T-cell (primary cell): ENCODE measurements at places on chromosomes 3 and 15.

DNA sequence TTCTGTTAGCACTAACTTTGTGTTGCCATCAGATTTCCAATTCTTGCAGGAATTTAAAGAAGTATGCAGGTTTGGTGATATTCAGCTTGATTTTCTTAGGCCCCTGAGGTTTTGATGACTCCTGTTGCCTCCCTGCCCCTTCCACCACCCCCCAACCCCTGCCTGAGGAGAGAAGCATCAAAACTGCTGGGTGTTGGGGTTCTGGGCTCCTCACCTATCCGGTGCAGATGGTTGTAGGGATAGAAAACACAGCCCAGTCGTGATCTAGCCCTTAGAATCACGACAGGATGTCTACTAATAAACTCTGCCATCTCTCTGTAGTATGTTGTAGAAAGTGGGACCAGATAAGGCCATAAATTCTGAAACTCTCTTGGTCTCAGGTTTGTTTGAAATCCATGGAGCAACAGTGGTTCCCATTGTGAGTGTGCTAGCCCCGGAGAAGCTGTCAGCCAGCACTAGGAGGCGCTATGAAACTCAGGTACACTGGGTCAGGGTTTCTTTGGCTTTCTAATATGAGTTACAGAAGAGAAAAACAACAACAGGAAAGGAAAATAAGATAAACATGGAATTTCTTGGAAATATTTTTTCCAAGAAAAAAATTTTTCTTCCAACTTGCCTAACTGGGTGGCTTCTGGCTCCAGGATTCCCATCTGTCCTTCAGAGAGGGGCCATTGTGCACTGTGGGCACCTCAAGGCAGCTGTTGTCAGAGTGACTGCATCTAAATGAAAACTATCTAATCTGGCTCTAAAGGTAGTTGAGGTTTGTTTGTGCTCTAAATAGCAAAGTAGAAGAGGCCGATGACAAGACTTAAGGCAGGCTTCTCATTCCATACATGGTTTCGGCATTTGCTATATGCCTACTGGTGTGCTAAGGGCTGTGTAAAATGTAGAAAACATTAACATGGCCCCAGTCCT lies 8.7 kb downstream of the SRP14 start:
- DNase-seq: no peak

DNA sequence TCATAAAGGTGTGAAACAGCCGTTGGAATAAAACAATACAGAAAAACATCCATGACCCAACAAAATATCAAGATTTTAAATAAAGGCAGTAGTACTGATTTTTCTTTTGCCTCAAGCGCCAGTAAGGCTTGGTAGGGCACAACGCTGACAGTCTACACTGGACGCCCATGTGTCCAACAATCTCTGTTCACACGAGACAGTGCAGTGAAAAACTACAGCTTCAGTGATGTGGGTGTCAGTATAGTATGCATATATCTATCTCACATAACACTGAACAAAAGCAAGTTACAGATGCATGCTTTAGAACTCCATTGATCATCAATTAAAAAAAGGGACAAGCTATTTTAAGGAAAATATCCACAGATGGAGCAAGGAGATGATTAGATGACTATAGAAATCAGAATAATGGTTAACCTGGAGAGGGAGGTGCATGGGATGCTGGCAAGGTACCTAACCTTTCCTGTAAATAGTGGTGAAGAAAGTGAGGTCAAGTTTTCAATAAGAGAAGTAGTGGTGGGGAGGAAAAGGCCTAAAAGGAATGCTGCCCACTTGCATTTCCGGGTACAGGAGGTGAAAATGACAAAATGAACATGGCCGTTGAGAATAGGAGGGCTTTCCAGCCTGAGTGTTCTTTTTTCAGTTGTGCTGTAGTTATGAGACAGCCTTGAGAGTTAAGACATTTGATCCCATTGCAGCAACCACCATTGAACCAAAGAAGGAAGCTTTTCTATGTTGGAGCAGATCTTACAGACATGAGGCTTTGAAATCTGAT lies 42.7 kb downstream of the CTNNB1 start:
- DNase-seq: no peak

DNA sequence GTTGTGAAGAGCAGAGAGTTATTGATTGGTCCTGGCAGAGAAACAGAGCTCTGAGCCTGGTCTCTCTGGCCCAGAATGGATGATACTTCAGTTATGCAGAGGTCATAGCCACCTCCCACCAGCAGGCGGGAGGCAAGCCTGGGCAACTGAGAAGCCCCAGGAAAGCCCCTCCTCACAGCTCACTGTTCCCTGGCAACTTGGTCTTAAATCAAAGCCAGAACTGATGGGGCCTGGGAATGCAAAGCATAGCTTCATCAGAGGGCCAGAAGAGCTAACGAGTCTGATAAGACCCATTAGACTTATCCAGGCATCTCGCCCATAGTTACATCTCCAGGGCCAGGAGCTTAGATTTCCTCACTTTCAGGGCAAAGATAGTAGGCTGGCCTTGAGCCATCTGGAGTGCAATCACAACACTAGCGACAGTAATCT lies 5.5 kb upstream of the COLQ start:
- DNase-seq: no peak

DNA sequence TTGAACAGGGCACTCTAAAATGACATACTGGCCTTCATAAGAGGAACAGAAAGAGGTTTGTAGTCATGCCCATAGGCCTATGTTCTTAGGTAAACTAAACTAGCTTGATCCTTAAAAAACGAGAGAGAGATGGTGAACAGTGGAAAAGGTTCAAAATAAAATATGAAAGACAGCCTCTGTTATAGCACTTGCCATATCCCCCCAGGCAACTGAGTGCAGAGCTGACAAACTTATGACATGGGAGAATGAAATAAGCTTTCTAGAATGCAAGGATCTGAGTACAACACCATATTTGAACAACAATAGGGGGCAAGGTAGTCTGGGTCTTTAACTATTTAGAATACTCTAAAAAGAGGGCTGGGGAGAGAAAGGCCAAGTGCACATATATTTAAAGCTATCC lies 700.6 kb upstream of the CFAP20DC start:
- DNase-seq: no peak

- DNase-seq: no peak
These were observed 105.1 kb downstream of the CHST2 start for GRCh38 chr3:143224716-143225115.

- no peak for DNase-seq
These were observed 31.3 kb upstream of the SETMAR start for GRCh38 chr3:4271834-4272233.

DNA sequence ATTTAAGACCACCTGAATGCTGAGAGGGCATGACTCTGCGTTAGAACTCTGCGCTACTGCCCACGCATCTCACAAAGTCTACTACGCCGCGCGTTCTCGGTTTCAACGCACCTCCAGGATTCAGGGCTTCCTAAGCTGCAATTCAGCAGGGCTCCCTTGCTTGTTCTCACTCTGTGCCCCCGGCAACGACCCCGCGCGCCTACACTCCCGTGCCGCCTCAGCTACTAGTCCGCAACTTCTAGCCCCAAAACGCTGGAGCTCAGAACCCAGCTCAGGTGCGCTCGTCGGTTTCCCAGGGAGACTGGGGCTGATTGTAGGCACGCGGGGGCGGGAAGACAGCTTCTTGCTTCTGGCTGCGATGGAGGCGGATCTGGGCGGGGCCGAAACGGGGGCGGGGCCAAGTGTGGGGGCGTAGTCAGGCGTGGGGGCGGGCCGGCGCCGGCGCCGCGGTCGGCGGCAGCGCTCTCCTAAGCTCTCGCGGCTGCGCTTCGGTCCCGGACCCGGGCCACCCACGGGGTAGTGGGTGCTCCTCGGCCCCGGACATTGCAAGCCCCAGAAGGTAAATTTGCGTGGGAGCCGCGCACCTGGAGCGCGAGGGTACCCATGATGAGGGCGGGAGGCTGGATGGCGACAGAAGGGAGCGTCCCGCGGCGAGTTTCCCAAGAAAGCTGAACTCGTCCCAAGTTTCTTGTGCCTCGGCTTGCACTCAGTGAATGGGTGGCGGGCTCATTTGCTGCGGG lies at the start of gene ARHGEF26:
Gene ARHGEF26 (plus strand): TSS at position 430 of the 740 bp plus-strand sequence. CDS start 603 bp downstream, outside the sequence.
- DNase-seq: peak; percentile 60

- no peak for DNase-seq
These were observed 266.2 kb downstream of the ZNF385D start for GRCh38 chr3:21484828-21485144.

DNA sequence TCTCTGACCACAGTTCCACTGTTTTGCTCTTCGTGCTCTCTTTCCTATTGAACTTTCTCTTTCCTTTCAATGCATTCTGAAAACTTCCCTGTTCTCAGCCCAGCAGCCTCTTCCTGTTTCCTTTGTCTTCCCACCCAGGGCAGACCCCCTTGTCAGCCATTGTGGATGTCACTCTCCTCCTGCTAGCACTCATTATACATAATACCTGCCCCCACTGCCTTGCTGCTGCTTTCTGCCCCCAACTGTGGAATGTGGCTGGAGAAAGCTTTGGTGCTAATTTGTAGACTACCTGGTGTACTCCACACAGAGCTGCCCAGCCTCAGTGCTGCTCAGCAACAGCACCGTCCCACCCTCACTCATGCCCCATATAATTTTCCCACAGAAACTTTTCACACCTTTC lies 80.2 kb downstream of the CHCHD6 start:
- DNase-seq: no peak

DNA sequence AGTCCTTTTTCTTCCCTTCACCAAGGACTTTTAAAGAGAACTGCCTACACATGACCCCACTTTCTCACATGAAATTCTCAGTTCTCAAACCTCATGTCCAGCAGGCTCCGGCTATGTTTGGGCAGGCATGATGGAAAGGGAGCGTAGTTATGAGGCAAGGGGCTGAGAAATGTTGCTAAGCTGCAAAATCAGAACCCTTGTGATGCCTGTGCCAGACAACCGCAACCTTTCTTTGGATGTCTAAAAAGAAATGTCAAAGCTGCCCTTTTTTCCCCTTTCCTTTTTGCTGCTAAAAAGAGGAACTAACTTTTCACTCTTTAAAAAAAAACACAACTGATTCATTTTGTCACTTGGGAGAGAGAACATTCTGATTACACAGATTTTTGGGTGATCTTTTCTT lies 19.2 kb downstream of the GNB4 start:
- DNase-seq: no peak
